Left renal pelvis (tissue), 4 donors: ENCODE measurements at places on chromosomes 7 and 10. TPM values are rescaled to one million over a fixed set of nuclear protein-coding genes. Genes with fewer than 3 reads are reported as not detected.

- no peak for DNase-seq
These were observed 40.9 kb downstream of the PDSS1 start for GRCh38 chr10:26738301-26738911.

DNA sequence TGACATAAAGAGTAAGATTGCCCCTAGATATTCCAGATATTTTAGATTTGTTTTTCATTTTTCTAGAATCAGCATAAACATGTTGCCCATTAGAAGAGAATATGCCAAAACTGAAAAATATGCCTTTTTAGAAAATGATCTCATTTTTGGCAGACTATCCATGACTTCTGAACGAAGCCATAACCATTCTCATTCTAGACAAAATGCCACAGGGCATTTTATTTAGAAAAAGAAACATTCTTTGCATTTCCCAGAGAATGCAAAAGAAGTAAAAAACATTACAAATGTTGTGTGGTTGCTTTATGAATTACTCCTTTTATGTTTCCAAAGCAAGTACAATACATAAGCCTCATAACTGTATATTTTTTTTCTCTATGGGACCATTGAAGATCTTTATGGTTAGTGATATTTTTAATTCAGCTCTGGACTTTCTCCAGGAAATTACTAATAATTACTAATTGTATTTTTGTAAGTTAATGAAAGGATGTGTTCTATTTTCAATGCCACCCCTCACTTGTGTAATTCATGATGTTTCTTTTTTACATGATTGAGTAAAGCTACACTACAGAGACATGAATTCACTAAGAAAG is 109.6 kb upstream of the SEM1 start:
- DNase-seq = no peak

- no peak for DNase-seq
These were observed 156.0 kb downstream of the SEMA3D start for GRCh38 chr7:85030893-85031292.

GPR15LG gene
- polyA plus RNA-seq = 1.5 TPM

SPAM1 gene
- not detected for polyA plus RNA-seq

UPK3BL1 gene
- 14.7 TPM for polyA plus RNA-seq
